ENCODE measurements at places on chromosomes 2 and 18.

DNA sequence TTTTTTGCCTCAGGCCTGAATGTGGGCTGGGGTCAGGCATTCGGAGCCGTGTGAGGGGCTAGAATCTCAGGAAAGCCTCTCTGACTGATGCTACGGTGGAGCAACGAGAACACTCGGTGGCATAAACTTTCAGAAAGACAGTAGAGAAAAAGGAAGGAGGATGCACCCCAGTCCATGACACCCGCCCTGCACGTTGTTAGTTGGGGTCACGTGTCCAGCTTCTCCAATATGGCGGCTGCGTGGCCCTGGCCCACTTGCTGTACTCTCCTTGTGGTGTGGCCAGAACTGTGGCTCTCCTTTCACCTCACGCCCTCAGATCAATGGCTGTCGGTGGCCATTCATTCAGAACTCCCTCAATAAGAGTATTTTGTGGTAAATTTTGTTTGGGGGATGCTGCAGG lies 131.2 kb downstream of the KCTD1 start:
- no peak for DNase-seq

DNA sequence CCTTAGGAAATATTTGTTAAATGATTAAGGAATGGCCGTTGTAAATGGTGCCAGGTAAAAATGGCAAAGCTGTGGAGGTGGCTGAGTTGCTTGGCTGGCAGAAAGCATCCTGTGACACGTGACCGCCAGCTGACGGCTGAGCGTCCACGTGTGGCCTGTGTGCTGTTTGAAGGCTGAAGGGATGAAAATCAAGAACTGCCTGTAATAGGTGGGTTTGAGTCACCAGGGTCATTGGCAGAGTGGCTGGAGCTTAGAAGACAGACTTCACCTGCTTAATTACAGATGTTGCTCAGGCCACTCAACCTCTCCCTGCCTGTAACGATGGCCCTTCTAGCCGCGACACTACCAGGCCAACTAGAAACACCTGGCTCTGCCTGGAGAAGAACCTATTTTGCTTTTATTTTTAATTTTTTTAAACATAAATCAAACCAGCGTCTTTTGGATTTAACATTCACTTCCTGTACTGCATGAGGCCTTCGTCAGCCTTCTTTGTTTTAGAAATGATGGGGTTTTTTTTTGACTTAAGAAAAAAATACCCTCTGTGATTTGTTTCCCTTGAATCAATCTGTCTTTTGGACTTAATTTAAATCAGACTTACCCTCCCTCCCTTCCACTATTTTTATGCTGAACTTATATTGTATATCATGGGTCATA lies 206.5 kb downstream of the PRKCE start:
- DNase-seq = no peak

DNA sequence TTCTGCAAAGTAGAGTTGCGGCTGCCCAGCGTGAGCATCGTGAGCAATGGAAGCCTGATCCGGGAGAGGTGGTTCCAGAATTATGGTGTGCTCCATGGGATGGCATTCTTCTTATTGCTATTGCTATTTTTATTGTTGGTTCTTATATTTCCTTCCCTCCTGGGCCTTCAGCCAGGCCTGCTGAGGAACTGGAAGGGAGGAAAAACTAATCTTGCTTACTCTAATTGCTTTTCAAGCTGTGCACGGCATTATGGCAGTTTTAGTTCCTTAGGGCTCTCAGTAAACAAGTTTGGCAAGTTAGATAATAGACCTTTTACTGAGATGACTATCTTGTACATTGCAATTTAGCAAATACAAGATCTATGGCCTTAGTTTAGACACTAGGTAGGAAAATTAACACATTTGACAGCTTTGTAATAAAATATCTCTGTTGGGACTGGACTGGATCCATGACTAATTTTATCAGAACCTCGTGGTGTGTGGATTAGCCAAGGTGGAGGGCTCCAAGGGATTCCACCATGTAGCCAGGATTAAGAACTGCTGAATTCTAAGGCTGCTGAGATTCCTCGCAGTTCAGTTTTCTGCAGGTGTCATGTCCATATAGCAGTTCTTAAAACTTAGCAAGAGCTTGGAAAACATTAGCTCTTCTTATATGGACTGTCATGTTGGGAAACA lies 6.0 kb downstream of the RSAD2 start:
- DNase-seq = no peak

- no peak for DNase-seq
These were observed 73.4 kb upstream of the ID2 start for GRCh38 chr2:8608411-8608954.

GRCh38 chr2:104443145-104443544 lies 410.8 kb upstream of the POU3F3 start:
- no peak for DNase-seq

- DNase-seq = no peak
These were observed 118.8 kb downstream of the CTIF start for GRCh38 chr18:48657447-48658120.

- no peak for DNase-seq
These were observed 4.8 kb upstream of the RBBP8 start for GRCh38 chr18:22928339-22928738.

- DNase-seq = no peak
These were observed 15.2 kb upstream of the LTBP1 start for GRCh38 chr2:32931519-32931918.

DNA sequence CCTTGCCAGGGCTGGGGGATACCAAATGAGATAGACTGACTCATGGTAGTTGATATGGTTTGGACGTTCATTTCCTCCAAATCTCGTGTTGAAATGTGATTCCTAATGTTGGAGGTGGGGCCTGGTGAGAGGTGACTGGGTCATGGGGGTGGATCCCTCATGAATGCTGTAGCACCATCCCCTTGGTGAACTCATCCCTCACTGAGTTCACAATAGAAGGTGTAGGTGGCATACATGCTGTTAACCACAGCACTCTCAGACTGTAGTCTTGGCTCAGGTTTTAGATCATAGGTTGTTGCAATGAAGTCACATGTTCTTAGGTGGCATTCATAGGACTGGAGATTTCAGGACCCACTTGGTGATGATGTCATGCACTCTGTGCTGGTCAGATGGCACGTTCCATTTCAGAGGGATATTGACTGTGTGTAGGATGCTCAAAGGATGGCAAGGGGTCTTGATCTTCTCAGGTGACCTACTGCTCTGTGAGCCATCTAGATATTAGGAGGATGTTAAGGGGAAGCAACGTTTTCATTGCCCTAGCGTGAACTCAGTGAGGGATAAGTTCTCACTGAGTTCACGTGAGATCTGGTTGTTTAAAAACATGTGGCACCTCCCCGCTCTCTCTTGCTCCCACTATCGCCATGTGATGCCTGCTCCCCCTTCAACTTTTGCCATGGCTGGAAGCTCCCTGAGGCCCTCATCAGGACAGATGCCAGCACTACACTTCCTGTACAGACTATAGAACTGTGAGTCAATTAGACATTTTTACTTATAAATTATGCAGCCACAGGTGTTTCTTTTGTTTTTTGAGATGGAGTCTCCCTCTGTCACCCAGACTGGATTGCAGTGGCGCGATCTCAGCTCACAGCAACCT lies 73.8 kb upstream of the ACAA2 start:
- DNase-seq = peak; percentile 56

GRCh38 chr18:13611601-13612195 lies 114.7 kb downstream of the FAM210A start:
- DNase-seq = peak; percentile 57

DNA sequence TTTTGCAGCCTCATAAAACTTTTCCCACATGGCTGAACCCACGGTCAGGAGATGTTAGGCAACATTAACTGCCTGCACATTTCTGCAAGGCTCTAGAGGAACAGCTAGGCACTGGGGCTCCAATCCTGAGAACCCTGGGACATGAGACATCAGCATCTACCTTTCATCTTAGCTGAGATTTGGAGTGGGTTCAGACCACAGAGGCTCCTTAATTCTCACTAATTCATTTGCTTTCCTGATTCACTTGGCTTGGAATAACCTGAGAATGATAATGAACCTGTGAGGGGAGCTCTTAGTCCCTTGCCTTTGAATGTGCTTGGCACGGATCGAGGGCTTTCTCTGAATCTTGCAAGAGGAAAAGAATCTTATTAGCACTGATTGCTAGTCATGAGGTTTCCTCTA lies 266.2 kb downstream of the FIGN start:
- peak; percentile 36 for DNase-seq

DNA sequence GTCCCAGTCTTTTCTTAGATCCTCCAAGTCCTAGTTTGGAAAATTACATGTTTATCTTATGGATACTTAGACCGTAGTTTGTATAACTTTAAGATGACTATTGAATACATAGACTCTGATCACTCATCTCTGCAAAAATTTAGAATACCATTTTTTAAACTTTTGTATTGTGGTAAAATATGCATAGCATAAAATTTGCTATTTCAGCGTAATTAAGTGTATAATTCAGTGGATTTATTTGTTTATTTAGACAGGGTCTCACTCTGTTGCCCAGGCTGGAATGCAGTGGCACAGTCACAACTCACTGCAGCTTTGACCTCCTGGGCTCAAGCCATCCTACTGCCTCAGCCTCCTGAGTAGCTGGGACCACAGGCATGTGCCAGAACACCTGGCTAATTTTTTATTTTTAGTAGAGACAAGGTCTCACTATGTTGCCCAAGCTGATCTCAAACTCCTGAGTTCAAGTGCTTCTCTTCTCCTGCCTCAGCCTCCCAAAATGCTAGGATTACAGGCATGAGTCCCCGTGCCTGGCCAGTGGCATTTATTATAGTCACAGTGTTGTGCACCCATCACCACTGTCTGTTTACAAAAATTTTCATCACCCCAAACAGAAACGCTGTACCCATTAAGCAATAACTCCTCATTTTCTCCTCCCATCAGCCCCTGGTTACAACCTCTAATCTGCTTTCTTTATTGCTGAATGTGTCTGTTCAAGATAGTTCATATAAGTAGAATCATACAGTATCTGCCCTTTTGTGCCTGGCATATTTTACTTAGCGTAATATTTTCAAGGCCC lies 90.0 kb downstream of the MAP3K20 start:
- DNase-seq = no peak

GRCh38 chr2:38959938-38960608 lies 70.4 kb downstream of the ARHGEF33 start:
- DNase-seq = peak; percentile 92

DNA sequence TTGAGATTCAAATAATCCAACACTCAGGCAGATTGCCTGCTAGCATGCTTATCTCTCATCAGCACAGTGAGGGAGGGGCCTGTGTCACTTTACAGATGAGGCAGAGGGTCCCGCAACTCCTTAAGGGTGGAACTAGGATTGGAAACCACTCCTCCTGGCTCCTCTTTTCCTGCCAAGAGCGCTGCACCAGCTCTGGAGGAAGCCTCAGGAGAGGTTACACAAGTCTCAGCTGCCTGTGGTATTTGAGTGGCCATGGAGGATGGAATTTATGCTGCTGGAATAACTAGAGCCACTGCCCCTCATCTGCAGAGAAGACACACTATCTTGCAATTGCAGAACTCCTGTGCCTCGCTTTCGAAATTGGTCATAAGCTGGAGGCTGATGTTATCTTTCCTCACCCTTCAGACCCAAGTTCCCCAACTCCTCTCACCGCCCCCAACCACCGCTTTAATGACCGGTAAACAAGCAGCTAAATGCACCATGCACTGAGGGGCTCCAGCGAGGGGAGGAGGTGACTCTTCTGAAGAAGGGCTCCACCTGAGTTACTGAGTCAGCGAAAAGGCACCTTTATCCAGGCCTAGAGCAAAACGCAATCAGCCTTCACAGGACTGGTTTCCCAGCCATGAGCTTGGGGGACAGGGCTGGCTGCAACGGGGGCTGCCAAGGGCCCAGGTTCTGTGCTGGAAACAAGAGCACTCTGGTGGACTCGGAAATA lies 245.8 kb downstream of the SOX11 start:
- peak; percentile 63 for DNase-seq

- peak; percentile 45 for DNase-seq
These were observed 44.8 kb downstream of the SETBP1 start for GRCh38 chr18:44725300-44726058.
